ENCODE measurements at places on chromosomes 7 and 10. TPM values are rescaled to one million over a fixed set of nuclear protein-coding genes. Genes with fewer than 3 reads are reported as not detected.

DNA sequence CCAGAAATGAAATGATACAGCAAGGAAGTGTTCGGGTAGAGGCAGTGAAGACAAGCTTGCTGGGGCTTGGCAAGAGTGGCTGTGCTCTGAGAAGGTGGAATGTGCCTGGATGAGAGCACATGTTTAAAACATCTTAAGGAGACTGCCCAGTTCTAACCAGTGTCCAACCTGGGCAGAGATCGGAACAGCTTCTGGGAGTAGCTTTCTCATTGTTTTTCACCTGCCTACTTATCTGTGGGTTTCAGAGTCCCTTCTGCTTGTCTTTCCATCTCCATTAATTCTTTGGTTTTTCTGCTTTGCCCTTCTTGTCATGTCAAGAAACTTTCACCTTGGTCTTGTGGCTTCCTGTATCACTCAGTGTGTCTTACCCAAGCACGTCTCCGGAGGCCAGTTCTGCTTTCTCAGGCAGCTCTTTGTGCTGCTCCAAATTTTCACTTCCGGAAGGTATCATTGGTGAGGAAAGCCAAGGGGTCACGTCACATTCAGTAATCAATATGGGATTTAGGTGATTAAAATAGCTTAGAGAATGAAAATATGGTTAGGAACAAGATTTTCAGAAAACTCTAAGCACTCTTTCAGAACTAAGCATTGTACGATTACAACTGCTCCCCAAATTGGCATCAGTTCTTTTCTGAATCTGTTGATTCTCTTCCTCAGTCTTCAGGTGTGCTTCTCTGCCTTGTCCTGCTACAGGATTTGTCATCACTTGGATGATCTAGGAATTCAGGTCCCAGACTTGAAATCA is 5.5 kb upstream of the LAMB4 start:
- no peak overlapping the region for H3K4me3 ChIP-seq
- H3K36me3 ChIP-seq = no peaks in the 10 kb centered on the region
- no peaks in the 10 kb centered on the region for H3K27me3 ChIP-seq
- peak; percentile 70 for DNase-seq

GRCh38 chr7:73885975-73886798 is 25.2 kb downstream of the TMEM270 start:
- no peak for DNase-seq
- no peak overlapping the region for H3K4me3 ChIP-seq
- H3K4me1 ChIP-seq = peaks cover 37% of the 10 kb centered on the region
- H3K36me3 ChIP-seq = no peaks in the 10 kb centered on the region
- no peaks in the 10 kb centered on the region for H3K27me3 ChIP-seq
- H3K27ac ChIP-seq = peak overlapping the region; percentile 81

DNA sequence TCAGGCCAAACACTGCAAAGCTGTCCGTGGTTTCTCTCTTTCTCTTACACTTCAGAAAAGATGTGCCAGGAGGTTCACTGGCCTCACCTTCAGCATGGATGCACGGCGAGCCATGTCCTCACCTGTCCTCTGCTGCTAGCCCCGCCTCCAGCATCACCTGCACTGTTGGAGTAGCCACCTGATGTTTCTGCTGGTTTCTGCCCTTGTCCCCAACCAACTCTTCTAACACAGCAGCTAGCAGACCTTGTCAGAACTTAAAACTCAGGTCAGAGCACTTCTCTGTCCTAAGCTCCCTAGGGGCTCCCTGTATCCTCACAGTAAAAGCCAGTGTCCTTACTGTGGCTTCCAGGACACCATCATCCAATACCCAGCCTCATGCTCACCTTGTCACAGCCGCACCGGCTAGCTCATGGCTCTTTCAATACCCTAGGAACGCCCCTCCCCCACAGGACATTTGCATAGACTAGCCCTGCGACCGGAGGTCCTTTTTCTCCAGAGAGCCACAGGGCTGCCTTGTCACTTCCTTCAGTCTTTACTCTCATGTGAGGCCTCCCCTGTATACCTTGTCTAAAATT is 15.2 kb downstream of the PALD1 start:
- H3K4me1 ChIP-seq = peaks cover 50% of the 10 kb centered on the region
- H3K27me3 ChIP-seq = no peaks in the 10 kb centered on the region
- no peak overlapping the region for H3K4me3 ChIP-seq
- no peak overlapping the region for H3K27ac ChIP-seq

GRCh38 chr7:39510864-39511354 is 55.3 kb upstream of the YAE1 start:
- H3K4me1 ChIP-seq = no peaks in the 10 kb centered on the region
- no peak overlapping the region for H3K27ac ChIP-seq
- peak; percentile 37 for DNase-seq
- no peaks in the 10 kb centered on the region for H3K36me3 ChIP-seq
- H3K27me3 ChIP-seq = no peaks in the 10 kb centered on the region

GRCh38 chr7:157691586-157692459 is 355.0 kb downstream of the DNAJB6 start:
- no peaks in the 10 kb centered on the region for H3K36me3 ChIP-seq
- no peak for DNase-seq
- H3K27ac ChIP-seq = no peak overlapping the region

Gene CTNNA3
- 27.8 TPM for total RNA-seq

GRCh38 chr10:126332576-126332975 is 55.7 kb downstream of the ADAM12 start:
- DNase-seq = no peak
- no peaks in the 10 kb centered on the region for H3K4me1 ChIP-seq
- H3K36me3 ChIP-seq = no peaks in the 10 kb centered on the region

DNA sequence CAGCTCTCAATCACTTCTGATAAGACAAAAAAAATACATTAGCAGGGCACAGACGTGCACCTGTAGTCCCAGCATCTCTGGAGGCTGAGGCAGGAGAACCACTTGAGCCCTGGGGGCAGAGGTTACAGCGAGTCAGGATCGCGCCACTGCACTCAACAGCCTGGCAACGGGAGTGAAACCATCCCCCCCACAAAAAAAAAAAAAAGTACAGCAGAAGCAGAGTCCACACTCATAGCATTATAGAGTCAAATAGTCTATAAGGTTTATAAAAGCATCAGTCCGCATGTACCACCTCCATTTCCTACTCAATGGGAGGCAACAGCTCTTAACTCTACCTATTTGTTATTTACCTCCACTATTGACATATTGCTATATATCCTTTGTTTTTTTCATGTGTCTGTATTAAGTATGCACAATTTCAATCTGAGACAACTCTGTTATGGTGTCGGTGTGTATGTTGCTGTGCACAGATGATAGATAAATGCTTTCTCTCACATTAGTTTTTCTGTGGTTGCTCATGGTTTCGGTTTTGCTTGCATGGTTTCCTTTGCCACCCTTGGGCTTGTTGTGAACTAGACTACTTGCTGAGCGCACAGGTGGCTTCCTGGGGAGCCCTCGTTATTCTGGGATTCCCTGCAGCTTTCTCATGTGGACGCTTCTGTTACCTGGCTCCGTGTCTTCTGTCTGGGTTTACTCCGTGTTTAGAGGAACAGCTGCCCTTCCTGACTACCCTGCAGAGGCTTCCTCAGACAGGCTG is 40.4 kb downstream of the PROSER2 start:
- H3K4me3 ChIP-seq = no peak overlapping the region
- no peaks in the 10 kb centered on the region for H3K4me1 ChIP-seq
- DNase-seq = no peak
- H3K27ac ChIP-seq = no peak overlapping the region

- H3K27ac ChIP-seq = peak overlapping the region; percentile 28
- no peaks in the 10 kb centered on the region for H3K36me3 ChIP-seq
- H3K27me3 ChIP-seq = no peaks in the 10 kb centered on the region
- DNase-seq = no peak
- no peaks in the 10 kb centered on the region for H3K4me1 ChIP-seq
- H3K4me3 ChIP-seq = no peak overlapping the region
These were observed 133.4 kb downstream of the MACC1 start for GRCh38 chr7:20083781-20084180.

Gene SLC26A5
- total RNA-seq = not detected

DNA sequence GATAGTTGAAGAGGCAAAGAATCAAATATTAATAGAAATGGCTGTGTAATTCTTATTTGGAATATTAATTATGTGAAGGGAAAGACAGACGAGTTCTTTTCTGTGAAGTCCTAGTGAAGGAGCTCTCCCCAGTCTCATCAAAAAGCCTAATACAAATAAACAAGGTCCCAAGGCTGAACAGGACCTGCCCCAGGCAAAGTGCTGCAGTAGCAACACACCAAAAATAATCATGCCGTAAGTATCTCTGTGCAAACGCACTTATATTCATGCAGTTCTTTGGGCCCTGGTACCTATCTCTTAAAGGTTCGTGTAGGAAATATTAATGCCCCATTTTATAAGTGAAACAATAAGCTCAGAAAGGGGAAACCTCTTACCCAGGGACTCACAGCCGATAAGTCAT is 12.2 kb upstream of the CHST15 start:
- H3K27ac ChIP-seq = peak overlapping the region; percentile 87
- no peak for DNase-seq
- peak overlapping the region; percentile 9 for H3K4me3 ChIP-seq
- peaks cover 36% of the 10 kb centered on the region for H3K4me1 ChIP-seq
- no peaks in the 10 kb centered on the region for H3K27me3 ChIP-seq
- no peaks in the 10 kb centered on the region for H3K36me3 ChIP-seq

DNA sequence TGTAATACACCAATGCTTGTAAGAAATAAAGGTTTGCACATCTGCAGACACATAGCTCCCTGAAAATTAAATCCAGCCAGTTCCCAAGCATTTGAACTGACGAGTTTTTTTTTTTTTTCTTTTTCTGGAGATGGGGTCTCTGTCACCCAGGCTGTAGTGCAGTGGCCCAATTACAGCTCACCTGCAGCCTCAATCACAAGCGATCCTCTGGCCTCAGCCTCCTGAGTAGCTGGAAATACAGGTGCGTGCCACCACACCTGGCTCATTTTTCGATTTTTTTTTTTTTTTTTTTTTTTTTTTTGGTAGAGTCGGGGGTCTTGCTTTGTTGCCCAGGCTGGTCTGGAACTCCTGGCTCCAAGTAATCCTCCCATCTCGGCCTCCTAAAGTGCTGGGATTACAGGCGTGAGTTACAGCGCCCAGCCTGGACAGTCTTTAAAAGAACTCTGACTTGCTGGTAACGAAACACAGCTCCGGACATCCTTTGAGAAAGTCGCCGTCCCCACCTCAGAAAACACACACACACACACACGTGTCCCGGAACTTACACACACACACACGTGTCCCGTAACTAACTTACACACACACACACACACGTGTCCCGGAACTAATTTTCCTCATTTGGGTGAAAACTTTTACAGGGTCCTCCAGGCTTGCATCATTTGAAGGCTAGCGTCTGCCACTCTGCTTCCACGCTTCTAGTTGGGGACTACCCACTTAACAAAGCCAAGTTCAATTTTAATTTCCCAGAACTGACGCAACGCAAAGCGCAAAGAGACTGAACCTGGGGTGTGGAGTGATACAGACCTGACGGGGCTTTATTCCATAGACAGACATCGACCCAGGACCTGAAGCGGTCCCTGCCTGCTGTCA is 18.6 kb downstream of the OCM2 start:
- H3K27ac ChIP-seq = peak overlapping the region; percentile 85
- DNase-seq = no peak
- peaks cover 14% of the 10 kb centered on the region for H3K4me1 ChIP-seq
- peaks cover 5% of the 10 kb centered on the region for H3K36me3 ChIP-seq
- no peaks in the 10 kb centered on the region for H3K27me3 ChIP-seq

DNA sequence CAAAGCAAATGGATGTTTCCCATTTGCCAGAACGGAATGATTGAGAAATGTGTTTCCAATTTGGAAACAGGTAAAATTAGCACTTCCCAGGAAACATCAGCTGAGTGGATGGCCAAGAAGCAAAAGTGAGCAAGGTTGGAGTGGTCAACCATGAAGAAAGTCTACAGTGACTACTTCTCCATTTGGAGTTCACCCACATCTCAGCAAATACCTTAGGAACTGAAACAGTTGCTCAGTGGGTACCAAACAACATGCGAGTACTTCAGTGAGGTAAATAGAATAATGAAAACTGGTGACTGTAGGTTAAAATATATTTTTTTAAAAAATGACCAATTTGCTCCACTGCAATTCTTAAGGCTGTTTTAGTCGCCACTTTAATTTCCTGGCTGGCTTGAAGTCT is 57.7 kb downstream of the SLC16A9 start:
- no peak for DNase-seq
- no peak overlapping the region for H3K4me3 ChIP-seq
- H3K36me3 ChIP-seq = no peaks in the 10 kb centered on the region

- no peak overlapping the region for H3K27ac ChIP-seq
- H3K4me3 ChIP-seq = no peak overlapping the region
- no peak for DNase-seq
- H3K4me1 ChIP-seq = peaks cover 15% of the 10 kb centered on the region
These were observed 265.6 kb downstream of the PTEN start for GRCh38 chr10:88129013-88129412.

Gene IDE
- total RNA-seq = 27.0 TPM

- H3K27me3 ChIP-seq = no peaks in the 10 kb centered on the region
- no peak overlapping the region for H3K27ac ChIP-seq
- H3K4me1 ChIP-seq = no peaks in the 10 kb centered on the region
- DNase-seq = no peak
These were observed 46.0 kb downstream of the ABCC2 start for GRCh38 chr10:99828464-99828863.

- peaks cover 14% of the 10 kb centered on the region for H3K36me3 ChIP-seq
- no peaks in the 10 kb centered on the region for H3K4me1 ChIP-seq
- no peaks in the 10 kb centered on the region for H3K27me3 ChIP-seq
- no peak overlapping the region for H3K4me3 ChIP-seq
- no peak overlapping the region for H3K27ac ChIP-seq
These were observed 188.4 kb downstream of the PPP1R17 start for GRCh38 chr7:31875424-31875823.

- H3K36me3 ChIP-seq = no peaks in the 10 kb centered on the region
- no peaks in the 10 kb centered on the region for H3K27me3 ChIP-seq
- H3K4me3 ChIP-seq = no peak overlapping the region
- H3K4me1 ChIP-seq = no peaks in the 10 kb centered on the region
- no peak for DNase-seq
These were observed 367.8 kb upstream of the C7orf33 start for GRCh38 chr7:148222721-148223120.

Gene STEAP1B
- total RNA-seq = 2.2 TPM

Gene PLCE1
- total RNA-seq = 26.7 TPM

GRCh38 chr7:128906001-128906765 is 4.3 kb downstream of the KCP start:
- H3K36me3 ChIP-seq = no peaks in the 10 kb centered on the region
- DNase-seq = no peak
- H3K27ac ChIP-seq = no peak overlapping the region

Gene MTERF1
- total RNA-seq = 5.0 TPM

Gene CDC14C
- total RNA-seq = not detected

GRCh38 chr10:87816898-87817608 is 973 bp downstream of the ATAD1 start:
- H3K27ac ChIP-seq = peak overlapping the region; percentile 86
- peak overlapping the region; percentile 69 for H3K4me3 ChIP-seq
- no peak for DNase-seq
- H3K27me3 ChIP-seq = no peaks in the 10 kb centered on the region
- peaks cover 16% of the 10 kb centered on the region for H3K4me1 ChIP-seq

Gene CASP7
- 11.9 TPM for total RNA-seq

Gene TFPI2
- total RNA-seq = not detected

Measured in esophagus muscularis mucosa (tissue), 4 donors.